ENCODE measurements at places on chromosomes 16 and 17.

DNA sequence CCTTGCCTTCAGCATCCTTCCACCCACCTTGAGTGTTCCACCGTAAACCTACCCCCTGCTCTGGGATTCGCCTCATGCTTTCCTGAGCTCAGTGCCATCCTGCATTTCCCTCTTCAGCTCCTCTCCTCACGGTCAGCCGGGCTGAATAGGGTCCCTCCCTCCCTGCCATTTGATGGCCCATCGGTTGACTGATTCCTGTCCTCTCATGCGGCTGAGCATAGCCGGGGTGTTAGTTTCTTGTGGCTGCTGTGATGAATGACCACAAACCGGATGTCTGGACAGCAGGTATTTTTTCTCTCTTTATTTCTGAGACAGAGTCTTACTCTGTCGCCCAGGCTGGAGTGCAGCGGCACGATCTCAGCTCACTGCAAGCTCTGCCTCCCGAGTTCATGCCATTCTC, 44.1 kb upstream of the MGAT5B start:
- DNase-seq: no peak

DNA sequence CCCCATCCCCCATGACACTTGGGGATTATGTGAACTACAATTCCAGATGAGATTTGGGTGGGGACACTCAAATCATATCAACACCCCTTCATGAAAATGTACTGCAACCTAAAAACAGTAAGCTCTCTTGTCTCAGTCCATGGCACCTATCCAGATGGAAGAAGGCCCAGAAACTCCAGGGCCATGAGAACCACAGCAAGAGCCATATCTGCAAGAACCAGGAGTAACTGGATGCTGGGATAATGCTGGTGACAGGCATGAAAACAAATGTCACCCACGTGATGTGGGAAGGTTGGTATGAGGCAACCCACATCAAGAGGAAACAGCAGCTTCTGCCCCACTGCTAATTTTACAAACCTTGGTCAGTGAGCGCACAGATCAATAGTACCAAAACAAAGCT, 400.1 kb upstream of the ERCC4 start:
- DNase-seq: no peak

- no peak for DNase-seq
These were observed 195.9 kb upstream of the CHMP6 start for GRCh38 chr17:80795754-80796153.

DNA sequence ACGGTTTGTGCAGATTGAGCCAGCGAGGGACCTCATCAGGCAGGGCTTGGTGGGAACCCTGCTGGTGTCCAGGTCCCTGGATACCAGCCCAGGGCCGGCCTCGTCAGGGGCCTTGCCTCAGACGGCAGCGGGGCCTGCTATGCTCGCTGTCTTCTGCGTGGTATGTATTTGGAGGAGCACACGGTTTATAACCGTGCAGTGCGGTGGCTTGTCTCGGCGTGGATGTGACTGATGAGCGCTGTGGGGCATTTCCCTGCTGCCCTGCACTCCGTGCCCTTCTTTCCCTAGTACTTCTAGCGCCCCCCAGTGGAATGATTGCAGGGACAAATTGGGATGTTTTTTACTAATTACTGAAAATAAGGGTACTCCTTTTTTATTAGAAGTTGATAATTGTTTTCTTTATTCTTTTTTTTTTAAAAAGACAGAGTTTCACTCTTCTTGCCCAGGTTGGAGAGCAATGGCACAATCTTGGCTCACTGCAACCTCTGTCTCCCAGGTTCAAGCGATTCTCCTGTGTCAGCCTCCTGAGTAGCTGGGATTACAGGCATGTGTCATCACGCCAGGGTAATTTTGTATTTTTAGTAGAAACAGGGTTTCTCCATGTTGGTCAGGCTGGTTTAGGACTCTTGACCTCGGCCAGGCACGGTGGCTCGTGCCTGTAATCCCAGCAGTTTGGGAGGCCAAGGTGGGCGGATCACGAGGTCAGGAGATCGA, 15.3 kb downstream of the TBCD start:
- DNase-seq: peak; percentile 54

- no peak for DNase-seq
These were observed 39.0 kb downstream of the ZNF423 start for GRCh38 chr16:49816875-49817274.

DNA sequence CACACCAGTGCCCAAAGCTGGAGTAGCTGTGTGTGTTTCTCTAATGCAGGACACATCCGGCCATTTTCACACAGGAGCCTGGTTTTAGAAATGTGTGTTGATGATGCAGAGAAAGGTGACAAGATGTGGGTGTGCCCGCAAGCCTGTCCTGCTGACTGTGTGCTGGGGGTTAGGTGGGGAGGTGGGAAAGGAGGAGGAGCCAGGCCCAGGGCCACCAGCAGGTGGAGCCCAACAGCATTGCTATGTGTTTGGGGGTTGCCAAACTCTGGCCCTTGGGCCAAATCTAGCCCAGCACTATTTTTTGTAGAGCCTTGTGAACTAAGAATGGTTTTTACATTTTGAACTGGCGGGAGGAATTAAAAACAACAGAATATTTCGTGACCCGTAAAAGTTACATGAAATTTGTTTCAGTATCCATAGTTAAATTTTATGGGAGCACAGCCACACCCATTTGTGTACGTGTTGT, 61.7 kb upstream of the LGALS9 start:
- no peak for DNase-seq

GRCh38 chr17:17556671-17557070, 34.8 kb downstream of the PEMT start:
- DNase-seq: no peak

GRCh38 chr16:8955828-8956227, 7.9 kb downstream of the USP7 start:
- DNase-seq: no peak

- DNase-seq: peak; percentile 36
These were observed 26.3 kb downstream of the SMURF2 start for GRCh38 chr17:64635647-64636305.

DNA sequence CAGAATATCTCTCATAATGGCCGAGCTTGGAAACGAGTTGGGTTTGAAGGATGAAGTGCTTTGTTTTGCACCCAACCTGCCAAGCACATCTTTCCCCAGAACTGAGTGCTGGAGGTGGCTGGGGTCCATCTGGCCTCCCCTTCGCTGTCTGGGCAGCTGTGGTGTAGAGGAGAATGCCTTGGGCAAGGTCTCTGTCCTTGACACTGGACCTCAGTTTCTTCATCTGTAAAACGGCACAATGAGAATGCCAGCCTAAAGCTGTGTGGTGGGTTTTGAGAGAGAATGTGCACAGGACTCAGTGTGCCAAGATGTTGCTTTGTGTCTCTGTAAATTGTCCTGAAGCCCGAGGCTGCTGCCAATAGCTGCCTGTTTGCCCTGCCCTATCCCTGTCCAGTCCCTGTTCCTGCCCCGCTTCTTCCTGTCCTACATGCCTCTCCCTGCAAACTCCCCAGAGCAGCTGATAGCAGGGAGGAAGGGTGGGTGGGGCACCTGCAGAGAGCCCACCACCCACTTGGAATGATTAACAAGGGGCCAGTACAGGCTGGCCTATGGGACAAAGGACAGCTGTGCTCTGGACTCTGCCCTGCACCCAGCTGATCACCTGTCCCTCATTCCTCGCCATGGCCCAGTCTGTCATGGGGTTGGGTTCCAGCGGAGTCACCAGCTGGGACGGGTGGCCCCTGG, 15.3 kb downstream of the LASP1 start:
- DNase-seq: no peak

DNA sequence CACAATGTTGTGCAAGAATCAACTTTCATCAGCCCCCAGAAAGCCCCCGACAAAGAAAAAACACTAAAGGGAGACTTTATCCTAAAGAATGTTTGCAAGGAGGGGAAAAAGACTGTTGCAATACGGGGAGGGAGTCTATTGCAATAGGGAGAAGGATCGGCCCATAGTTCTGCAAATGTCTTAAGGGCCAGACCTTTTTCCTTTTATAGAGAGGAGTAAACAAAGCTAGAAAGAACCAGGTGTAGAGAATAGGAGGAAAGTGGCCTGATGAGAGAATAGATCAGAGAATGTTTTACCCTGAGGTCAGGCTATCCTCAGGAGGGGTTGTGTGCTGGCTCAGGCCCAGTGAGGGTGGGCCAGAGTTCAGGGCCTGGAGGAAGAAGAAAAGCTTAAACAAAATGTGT, 8.7 kb upstream of the CAVIN1 start:
- DNase-seq: no peak

GRCh38 chr16:70694088-70694867, 8.4 kb upstream of the MTSS2 start:
- DNase-seq: peak; percentile 92

- no peak for DNase-seq
These were observed 217.5 kb downstream of the SOX9 start for GRCh38 chr17:72338304-72338703.

DNA sequence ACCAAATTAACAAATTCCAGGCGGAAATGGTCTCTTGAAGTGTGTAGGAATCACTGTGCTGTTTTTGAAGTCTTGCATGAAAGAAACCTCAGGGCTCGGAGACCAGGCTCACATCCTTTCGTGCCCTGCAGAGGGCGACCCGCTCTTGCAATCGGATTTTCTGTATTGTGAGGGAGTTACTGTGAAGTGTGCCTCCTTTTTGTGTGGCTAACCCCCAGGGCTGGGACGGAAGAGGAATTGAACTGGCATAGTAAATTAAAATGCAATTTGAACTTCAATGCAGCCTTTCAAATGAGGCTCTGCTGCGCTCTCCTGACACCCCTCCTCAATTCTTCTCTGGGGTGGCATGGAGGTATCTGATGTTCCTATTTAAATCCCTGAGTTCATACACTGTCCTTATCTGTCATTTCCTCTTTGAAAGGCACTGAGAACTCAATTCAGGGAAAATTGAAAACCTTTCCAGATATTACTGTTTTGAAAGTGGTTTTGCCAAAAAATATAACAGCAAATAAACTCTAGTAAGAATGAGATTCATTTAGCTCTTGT, 51.5 kb upstream of the MGAT5B start:
- peak; percentile 68 for DNase-seq

- no peak for DNase-seq
These were observed 14.7 kb upstream of the JPH3 start for GRCh38 chr16:87587636-87588035.

GRCh38 chr17:80844418-80844990, 147.1 kb upstream of the CHMP6 start:
- DNase-seq: no peak

DNA sequence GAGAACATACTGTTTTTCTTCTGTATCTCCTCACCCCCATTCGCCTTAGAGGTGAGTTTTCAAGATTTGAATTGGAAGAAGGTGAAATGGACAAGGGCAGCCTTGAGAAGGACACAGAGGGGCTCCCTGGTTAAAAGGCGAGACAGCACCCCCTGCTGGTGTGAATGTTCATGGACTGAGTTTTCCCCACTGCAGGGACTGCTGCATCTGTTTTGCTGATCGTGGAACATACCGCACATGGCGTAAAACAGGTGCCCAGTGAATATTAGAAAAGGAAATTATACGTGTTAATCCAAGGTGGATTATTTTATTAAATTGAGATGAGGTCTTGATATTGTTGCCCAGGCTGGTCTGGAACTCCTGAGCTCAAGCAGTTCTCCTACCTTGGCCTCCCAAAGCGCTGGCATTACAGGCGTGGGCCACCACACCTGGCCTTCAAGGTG, 54.5 kb downstream of the NDE1 start:
- DNase-seq: peak; percentile 87

DNA sequence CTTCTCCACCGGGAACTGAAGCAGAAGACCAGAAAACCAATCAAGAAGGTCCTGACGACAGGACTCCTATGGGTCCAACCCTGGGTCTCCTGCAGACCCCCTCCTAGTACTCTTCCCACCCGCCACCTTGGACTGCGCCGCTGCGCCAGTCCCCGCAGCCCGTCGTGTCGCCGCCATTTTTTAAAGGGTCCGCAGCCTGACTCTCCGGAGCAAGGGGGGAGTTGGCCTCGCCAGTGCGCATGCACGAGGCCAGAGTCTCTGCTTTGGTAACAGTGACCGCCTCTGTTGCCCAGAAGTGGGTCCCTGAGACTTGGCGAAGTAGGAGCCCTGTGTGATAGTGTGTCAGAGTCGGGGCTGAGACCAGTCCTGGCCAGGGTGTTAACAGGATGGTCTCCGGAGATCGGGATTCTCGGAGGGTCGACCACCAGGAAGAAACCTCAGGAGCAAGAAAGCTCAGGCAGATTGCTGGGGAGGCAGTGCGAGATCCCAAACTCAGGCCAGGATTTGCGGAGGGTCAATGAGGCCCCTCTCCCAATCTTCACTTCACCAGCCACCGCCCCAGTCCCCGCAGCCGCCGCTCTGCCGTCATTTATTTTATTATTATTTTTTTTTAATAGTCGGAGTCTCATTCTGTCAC, 612.5 kb downstream of the KCNJ18 start:
- DNase-seq: no peak

DNA sequence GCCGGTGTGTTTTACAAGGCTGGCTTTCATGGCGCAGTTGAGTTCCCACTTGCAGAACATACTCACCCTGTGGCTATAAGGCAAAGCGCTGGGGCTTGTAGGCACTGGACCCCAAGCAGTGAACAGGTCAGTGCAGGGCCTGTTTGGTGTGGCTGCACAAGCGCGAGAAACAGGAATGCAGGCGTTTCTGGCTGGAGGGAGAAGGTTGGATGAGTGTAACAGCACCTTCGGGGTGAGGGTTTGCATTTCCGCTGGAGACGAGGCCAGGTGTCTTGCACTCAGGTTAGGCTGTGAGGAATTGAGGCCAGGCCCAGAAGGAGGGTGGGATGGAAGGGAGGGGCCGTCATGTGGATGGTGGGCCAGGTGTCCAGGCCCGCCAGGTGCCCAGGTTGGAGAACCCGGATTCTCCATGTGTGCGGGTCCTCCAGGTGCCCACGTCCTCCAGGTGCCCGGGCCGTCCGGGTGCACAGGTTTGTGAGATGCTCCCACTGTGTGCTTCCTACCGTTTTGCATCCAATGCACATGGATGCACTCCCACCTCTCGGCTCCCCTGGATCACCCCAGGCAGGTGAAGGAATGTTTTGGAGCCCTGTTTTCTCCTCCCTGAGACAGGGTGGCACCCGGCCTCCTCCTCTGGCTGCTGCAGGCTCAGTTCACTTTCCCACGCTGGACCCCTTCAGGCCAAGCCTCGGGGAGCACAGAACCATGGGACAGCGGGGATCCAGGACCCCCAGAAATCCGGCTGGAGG, 46.0 kb downstream of the SLC7A5 start:
- no peak for DNase-seq

DNA sequence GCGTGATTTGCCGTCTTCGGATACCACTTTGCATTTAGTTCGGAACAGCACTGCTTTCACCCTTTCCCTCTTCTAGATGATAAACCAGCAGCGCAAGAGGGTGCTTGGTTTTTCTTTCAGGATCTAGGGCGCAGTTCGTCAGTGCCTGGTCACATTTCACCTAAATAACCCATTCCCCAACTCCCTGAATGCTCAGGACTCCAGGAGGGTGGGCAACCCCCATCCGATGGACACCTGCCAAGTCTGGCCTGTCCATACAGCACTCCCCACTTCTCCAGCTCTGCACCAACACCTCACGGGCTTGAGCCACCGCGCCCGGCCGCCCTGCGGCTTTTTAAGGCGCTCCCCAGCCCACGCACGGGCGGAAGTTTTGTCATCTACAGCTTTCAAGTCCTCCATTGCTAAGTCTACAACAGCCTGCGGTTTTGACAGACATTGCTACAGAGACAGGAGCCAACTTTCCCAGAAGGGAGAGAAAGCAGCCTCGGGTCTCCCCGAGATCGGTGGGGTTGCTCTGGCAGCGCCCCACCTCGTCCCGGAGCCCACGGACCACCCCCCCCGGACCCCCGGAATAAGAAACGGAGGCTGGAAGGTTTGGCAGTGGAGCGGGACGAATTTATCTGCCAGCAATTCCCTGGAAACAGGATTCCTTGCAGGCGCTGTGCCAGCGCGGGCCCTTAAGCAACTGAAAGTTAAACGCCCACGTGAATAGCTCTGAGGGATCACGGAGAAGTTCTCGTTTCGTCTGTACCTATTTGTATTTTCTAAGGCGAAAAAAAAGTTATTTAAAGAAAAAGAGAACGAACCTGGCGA, 38.6 kb upstream of the SLFN13 start:
- DNase-seq: peak; percentile 57

Data from AG08395 (cell line).